ENCODE measurements at places on chromosomes 12 and 14.

DNA sequence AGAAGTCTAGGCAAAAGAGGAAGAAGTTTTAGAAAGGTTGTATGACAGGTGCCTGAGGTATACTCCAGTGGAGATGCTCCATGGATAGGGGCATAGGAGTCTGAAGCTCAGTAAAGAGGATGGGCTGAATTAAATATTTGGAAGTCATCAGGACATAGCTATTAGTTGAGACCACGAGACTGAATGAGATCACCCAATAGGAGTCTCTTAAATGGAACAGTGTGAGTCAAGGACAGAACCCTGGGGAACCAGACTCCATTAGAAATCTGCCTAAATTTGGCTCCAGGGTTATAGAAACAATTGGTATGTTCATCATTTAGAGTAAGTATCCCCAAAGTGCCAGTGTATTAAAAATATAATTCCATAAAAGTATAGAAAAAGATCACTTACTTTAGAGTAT is 172.6 kb downstream of the PRKCH start:
- no peak for DNase-seq

DNA sequence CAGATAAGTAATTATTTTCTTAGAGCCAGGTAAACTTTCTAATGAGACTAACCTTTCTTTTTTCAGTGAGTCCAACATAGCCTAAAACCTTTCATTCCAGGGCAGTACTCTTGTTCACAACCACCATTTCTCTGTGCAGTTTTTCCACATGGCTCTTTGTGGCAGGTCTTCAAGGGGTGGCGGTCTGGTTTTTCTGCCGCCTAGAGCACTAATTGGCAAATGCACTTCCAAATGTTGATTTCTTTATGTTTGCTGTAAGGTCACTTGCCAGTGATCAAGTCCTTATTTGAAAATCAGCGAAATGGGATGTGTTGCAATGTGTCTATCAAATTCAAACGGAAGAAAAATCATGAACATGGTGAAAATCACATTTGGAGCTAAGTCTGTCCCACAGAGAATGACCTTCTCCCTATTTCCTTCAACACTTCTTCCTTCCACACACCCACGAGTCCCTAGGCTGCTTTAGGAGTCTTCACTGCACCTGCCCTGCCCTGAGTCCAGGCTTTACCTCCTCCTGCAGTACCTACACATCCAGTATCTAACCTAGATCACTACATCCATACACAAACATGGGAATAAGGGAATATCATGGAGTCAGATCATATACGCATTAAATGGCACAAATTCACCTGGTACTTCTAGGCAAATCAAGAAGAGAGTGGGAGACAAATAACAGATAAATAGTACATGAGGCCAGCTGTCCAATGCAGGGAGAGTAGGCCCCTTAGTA is 1.9 kb downstream of the SRGAP1 start:
- no peak for DNase-seq

DNA sequence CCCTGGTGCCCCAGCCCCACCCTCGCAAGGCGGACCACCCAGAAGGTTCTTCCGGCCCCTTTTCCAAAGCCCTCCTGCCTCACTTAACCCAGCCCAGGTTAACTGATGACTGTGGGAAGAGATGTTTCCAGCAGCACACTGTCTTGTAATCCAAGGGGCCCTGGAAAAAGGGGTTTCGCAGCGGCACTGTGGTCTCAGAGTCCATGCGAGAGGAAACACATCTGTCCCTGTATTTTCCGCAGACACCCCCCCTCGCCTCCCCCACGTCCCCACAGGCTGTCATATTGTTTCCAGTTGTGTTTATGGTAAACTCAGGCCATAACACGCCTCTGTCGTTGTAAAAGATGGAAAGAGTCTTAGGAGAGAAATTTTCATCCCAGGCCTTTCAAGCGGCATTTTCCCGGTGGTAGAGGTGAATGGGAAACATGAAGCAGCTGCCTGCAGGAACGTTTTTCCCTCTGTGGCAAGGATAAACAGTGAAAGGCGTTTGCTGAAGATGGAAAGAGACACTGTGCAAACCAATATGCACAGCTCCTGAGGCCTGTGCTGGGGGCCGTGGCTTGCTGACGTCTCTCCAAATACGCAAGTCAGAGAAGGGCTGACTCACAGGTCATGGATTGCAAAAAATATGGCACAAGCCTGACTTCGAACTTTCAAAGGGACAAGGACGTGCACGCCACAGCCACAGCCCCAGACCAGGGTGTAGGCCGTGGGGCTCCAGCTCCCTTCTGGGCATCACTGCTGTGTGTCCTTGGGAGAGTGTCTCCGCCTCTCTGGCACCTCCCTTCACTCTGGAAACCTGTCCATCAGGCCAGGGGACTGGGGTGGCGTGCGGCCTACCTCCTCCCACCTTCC is 22.5 kb upstream of the FZD10 start:
- DNase-seq: no peak

- no peak for DNase-seq
These were observed 3.2 kb upstream of the TDG start for GRCh38 chr12:103962493-103962892.

DNA sequence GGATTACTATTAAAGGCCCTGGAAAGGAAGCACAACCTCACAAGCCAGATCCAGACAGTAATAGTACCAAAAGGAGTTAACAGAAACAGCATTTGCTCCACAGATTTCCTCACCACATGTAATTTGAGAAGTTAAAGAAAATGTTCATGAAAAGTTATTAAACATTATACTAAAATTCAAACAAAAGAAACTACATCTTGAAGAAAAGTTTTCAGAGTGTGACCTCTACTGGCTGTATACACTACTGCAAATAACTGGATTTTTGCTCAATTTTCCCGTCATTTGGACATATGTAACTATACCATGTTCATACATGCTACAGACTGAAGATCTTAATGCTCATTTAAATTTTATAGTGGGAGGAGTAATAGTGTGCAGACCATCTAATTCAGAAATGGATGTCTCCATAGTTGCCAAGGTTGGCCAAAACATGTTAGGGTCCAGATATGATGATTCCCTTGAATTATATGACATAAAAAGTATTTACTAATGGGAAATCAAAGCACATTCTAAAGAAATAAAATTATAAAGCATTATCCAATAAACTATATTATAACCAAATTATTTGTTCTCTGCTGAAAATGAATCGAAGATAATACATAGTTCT is 5.6 kb downstream of the KRR1 start:
- no peak for DNase-seq

DNA sequence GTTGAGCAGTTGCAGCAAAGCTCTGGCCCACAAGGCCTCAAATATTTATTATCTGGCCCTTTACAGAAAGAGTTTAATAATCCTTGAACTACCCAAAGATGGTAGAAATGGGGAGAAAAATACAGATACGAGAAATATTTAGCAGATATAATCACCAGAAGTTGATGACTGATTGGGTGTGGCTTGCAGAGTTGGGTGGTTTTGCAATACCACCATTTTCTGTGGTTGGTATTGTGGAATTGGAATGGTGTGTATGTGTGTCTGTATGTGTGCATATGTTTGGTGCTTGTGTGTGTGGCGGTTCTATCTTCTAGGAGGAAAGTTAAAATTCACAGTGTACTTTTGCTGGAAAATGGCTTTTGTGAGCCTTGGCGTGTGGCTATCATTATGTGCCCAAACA is 85.4 kb upstream of the MANSC4 start:
- DNase-seq: no peak

DNA sequence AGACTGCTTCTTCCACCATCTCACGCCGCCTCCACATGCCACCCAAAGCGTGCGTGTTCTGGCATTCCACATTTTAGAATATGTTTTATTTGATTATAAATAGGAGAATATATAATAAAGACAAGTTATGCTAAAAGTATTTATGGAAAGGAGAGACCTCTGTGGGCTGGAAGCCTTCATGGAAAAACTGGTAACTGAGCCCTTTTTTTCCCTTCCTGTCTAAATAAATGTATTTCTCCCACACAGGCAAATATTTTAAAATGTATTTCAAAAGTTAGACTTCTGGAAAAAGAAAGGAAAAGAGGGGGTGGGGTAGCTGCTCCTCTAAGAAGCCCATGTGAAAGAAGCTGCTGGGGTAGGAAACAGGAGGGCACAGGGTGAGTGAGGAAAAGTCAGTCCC is 16.1 kb upstream of the NR4A1 start:
- DNase-seq: no peak

- peak; percentile 84 for DNase-seq
These were observed 178.6 kb downstream of the ADGRD1 start for GRCh38 chr12:131132118-131132892.

DNA sequence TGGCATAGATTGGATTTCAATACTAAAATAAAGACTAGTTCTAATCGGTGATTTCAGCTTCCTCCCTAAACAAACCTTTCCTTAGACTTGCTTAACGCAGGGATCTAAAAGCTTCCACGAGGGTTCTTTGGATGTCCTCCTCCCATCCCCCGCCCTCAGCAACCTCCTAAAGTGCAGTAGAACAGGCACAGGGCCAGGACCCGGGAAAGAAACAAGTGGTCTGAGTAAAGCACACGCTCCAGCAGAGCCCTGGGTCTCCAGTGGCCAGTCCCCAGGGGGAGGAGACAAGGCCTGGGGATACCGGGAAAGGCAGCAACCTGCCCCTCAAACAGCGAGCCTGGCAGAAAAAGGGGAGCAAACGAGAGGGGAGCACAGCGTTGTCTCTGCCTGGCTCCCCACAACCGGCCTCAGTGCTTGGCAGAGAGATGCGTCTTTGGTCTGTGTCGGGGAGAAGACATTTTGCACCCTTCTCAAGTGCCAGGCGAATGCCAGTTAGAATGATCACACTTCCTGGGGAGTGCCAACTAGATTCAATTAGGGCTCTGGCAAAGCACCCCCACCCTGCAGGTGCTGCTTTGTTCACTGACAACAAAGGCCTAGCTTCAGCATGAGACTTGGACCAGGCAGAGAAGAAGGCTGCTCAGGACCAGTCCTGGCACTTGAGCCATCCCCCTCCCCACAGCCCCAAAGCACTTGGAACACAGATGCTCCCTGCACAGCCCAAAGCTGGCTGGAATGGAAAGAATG is 17.1 kb upstream of the SLC6A12 start:
- no peak for DNase-seq

DNA sequence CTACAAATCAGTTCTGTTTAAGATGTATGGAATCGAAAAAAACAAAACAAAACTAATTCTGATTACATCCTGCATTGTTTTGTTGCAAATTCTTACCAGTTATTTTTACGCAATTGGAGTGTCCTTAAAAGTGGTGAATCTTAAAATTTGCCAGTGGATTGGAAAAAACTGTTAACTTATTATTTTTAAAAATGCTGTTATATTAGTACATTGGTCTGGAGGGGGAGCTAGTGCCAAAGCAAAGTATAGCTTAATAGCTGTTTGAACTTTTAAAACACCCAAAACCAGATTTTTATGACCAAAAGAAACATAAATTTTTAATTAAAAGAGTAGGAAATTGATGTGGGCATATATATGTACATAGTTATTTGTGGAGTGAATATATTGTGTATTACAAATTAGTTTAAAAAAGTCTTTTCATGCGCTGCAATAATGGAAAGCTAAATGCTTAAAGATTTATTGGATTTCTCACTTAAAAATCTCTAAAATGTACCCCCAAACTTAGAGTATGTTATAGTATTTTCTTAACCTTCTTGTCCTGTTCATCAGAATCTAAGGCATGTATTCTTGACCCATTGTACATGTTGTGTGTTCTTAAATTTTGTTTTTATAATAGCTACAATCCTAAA is 2.5 kb downstream of the FUT8 start:
- DNase-seq: no peak

DNA sequence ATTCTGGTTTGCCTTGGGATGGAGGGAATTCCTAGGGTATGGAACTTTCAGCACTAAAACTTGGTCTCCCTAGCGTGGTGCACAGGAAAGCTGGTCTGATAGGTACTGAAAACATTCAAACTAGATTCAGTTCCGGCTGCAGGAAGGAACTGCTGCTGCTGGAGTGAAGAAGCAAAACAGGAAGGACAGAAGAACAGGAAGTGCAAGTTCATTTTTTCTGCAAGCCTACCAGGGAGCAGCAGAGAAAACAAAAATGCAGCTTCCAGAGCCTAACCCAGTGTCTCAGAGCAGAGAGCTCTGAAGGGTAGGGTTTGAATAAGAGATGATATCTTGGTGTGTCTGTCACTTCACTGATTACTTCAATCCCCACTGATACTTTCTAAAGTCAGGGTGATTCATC is 165.2 kb downstream of the VRK1 start:
- no peak for DNase-seq

DNA sequence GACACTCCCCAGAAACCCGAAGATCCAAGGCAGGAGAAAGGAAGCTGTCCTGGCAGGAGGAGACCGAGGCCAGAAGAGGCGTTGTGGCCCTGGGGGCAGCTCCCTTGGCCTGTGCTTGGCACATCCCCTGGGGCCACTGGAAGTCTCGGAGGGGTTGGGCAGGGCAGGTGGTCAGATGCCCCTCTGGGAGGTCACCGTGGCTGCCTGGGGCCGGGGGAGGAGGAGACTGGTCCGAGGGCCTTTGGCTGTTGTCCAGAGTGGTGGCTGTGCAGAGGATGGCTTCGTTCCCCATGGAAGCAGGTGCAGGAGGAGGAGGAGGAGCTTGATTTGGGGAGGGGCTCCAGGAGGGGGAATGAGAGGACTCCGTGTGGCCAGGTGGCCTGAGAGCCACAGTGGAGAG is 3.3 kb upstream of the NUDT14 start:
- DNase-seq: no peak

- no peak for DNase-seq
These were observed 9.9 kb downstream of the BCL7A start for GRCh38 chr12:122031342-122032216.

DNA sequence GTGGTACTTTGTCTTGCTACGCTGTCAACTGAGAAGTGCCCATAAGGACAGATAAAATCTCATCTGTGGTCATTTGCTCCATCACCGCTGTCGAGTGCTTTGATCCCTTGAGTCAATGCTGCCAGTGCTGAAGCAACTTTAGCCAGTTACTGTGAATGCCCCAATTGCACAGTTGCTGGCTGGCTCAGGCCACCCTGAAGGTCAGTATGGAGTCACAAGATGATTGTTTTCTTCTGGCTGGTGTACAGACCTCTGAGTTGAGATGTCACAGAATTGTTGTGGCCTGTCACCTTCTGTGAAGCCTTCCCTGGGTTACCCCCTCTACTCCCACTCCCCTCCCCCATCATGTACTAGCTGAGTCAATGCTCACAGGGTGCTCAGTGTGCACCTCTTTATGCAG is 92.9 kb downstream of the PELI2 start:
- no peak for DNase-seq

DNA sequence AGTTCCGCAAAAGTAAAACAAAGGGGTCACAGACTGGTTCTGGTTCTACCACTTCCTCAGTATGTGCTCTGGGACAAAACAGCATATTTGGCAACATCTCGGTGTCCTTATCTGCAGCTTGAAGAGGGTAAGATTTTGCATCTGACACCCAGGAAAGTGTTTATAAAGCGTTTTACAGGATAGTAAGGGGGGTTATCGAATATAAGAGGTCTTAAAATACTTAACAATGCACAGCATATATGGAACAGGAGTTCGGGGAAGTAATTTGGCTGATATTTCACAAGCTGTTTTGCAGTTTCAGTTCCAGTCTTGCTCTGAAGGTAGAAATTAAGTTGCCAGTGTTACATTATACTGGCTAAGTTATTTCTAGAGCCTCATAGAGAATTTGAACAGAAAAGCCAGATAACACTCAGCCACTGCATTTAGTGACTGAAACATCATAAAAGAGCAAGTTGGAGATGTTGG is 904 bp upstream of the MAP4K5 start:
- DNase-seq: no peak

GRCh38 chr12:25997201-25997963 is 38.9 kb downstream of the RASSF8 start:
- DNase-seq: no peak
